Stimulated activated CD4-positive, alpha-beta T cell treated with anti-CD3 and anti-CD28 coated beads, Interleukin-1b, Interleukin-23, amount 100 ng/mL, for 1 hour (primary cell): ENCODE measurements at places on chromosomes 1 and 21.

- DNase-seq: no peak
These were observed 134.5 kb downstream of the HHIPL2 start for GRCh38 chr1:222413436-222413835.

DNA sequence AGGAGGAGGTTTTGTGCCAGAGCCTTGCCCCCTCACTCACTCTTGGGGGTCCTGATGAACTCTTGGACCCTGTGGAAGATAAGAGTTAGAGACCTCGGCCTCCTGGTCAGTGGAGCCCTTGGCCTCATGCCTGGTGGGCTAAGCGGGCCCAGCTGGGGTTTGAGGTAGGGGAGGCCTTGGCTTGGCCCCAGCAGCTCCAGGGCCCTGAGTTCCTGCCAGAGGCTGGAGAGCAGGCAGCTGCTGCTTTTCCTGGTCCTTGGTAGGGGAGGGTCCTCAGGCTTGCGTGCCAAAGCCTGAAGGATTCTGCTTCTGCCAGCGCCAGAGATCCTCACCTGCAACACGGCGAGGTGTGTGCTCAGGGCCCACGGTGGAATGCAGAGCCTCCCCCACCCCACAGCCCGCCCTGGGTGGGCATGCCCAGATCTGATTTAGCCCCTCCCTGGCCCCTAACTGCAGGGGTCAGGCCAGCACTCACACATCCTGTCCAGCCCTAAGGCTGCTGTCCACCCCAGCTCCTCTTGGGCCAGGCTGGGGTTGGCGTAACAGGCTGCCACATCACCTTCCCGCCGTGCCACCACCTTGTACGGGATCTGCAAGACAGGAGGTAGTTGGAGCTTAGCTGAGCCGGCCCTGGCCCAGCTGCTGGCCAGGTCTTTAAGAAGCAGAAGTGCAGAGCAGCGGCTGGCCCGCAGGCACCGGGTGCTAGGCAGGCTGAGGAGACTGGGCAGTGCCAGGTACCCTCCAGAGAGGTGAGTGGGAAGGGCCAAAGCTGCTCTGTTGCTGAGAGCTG is 4.7 kb downstream of the GALE start:
- no peak for DNase-seq

DNA sequence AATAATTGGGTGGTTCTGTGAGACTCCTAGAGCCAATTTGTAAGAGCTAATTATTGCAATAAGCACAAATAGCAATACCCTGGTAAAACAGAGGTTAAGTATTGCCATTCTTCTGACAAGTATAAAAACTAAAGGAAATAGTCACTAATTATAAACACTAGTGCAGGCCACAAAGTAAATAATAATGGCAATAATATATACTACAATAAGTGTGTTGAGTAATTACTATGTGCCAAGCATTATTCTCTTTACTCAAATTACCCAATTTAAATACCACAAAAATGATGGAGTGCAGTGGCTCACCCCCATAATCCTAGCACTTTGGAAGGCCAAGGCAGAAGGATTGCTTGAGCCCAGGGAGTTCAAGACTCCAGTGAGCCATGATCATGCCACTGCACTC is 15.3 kb downstream of the ZMYM6 start:
- DNase-seq: no peak

- DNase-seq: no peak
These were observed 214.5 kb downstream of the KCNT2 start for GRCh38 chr1:196393742-196394141.

GRCh38 chr1:67839826-67840225 is 6.6 kb upstream of the GNG12 start:
- no peak for DNase-seq

GRCh38 chr1:43382027-43382779 is 7.4 kb downstream of the MED8 start:
- no peak for DNase-seq

DNA sequence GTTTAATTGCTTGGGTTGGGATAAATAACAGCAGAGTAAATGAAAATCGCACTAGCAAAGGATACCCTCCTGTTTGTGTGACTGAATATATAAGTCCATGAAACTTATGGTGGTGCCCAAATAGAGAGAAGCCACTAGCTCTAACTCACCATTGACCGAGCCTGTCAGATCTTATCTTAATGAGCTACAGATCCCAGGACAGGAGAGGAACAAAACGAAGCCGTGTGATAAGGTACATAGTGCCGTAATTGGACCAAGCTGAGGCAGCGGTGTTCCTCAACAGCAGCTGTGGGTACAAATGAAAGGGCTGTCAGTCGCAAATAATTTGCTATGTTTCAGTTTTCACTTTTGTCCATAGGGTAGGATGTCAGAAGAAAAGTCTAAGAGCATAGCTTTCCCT is 276.1 kb downstream of the PTBP2 start:
- DNase-seq: no peak

GRCh38 chr1:27959792-27960603 is at the start of gene XKR8:
XKR8 (plus strand) TSS chr1:27959973; CDS start chr1:27960070, 97 bp downstream.
- DNase-seq: peak; percentile 70

DNA sequence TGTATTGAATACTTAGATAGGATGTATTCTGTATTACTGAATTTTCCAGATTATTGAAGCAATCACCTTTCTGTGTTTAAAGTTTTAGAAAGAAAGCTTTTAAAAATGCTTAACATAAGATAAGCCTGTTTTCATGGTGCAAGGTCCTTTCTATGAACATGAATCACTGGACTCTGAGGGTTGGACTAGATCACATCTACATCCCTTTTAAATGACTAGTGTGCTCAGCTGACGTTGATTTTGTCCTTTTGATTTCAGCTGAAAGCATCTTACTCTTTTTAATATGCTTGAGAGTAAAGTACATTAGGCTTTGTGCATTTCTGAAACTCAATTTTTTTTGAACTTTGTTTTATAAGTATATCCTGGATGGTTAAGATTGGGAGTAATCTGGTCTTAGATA is 16.2 kb downstream of the MIER1 start:
- DNase-seq: no peak

DNA sequence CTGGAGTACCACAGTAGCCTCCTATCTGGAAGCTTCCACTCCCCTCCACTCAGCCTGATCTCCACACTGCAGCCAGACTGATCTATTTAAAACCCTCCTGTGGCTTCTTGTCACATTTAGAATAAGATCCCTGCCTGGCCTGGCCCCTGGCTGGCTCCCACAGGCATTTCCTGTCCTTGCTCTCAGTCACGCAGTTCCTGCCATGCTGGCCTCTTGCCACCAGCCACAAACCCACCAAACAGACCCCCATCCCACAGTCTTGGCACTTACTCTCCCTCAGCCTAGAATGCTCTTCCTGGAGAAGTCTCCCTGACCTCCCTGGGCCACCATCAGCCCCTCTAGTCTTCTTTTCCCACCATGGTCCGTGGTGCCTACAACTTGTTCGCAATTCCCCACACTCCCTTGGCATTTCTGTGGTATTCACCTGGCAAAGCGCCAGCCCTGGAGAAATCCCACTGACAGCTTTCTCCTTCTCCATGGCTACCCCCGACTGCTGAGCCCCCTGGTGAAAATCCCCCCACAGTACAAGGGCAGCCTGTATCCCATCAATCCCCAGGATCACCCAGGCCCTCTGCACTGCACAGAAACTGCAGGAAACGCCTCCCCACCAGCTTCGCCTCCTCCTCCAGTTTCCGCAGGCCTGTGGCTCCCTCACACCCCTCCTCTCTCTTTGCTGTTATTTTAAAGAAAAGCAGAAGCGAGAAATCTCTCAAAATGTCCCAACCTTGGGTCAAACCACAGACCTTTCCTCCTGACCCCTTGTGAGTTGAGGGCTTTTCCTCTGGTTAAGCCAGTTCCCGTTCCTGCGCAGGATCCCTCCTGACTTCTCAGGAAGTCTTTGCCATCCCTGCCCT is 94.5 kb downstream of the SYT2 start:
- DNase-seq: no peak
